RKO (cell line): ENCODE measurements at places on chromosomes 4 and X.

DNA sequence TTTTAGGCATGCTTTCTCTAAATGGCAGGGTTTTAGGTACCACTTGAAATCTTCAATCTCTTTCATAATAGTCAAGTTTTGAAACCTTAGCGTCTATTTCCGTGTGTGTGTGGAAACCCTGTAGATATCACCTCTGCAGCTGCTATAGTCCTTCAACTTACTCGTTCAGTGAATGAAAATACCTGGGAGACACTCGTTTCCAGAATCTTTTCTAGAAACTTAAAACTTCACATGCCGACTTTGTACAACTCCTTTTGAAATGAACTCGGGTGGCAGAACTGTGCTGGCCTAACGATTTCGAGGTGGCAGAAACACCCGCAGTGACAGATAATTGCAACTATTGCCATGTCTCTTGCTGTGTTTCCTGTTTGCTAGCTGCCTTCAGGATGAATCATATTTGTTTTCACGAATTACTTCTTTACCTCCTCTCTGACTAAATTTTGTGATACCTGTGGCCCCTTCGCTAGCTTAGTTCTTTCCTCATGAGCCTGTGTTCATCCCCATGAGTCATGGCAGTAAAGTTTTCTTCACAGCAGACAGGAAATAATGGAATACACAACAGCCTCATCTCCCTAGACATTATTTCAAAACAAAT is 104.7 kb upstream of the SMIM10 start:
- DNase-seq: peak; percentile 8

DNA sequence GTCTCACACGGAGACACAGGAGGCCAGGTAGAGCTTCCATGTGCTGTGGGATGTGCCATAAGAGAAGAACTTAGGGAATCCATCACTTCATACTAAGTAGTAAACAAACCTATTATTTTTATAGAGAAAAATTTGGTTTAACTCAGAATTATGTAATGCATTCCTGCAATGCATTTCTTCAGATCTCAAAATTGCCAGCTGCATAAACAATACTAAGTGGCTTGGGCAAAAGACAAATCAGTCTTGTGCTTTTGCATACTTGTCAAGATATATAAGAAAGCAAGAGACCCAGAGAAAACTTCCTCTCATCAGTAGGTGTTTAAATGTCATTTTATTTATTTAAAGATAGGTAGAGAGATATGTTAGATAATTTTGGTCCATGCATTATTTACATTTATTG is 382.1 kb upstream of the CTSO start:
- no peak for DNase-seq

GRCh38 chrX:13506574-13506973 is 62.8 kb upstream of the EGFL6 start:
- peak; percentile 65 for DNase-seq

DNA sequence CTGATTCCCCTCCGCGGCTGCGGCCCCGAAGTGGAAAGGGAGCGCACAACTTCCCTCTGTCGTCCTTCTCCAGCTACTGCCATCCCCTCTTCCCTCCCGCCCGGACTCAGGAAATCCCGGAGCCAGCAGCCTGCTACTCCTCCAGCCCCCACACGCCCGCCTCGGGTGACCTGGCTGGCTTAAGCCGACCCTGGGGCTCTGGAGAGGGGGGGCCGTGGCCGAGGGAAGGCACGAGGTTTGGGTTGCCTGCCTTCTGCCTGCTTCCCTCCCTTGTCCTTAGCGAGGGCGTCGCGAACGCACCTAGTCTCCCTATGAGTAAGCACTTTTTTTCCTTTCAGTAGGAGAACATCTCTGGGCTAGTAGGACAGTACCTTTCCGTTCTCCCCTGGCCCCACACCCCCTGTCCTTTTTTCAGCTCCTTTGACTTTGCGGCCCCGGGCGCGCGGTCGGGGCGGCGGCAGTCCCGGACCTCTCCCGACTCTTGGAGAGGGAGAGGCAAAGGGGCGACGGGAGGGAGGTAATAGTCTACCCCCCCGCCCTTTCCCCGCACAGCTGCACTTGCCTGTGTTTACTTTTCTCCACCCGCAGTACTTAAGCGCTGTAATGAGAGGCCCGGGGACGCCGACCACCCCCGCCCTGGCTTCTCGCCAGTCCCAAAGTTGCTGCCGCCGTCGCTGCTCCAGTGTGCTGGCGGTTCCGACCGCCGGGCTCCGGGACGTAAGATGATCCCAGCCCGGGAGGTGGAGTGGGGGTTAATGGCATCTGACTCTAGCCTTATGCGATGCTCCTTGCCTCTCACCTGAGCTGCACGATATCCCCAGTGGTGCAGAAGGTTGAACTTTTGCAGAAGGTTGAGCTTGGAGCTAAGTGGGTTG is 868 bp downstream of the PLS3 start:
- DNase-seq: peak; percentile 30

DNA sequence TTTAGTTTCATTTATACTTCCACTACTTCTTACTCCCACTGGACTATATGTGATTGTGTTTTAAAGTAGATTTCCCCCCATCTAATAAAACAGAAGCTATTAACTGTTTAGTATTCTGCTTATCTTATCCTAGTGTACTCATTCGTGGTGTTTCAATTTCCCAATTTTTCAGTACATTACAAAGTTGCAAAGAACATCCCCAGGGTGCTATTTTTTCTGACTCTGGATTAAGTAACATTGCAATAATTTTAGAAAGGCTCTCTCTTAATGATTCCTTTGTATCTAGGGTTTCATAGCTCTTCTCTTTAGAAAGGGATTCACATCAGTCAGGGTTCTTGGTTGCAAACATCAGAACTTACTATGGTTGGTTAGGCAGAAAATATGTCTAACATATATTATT is 317.9 kb upstream of the DIPK2B start:
- DNase-seq: no peak

- no peak for DNase-seq
Observed at GRCh38 chr4:5292101-5292500, 240.8 kb downstream of the STK32B start.

DNA sequence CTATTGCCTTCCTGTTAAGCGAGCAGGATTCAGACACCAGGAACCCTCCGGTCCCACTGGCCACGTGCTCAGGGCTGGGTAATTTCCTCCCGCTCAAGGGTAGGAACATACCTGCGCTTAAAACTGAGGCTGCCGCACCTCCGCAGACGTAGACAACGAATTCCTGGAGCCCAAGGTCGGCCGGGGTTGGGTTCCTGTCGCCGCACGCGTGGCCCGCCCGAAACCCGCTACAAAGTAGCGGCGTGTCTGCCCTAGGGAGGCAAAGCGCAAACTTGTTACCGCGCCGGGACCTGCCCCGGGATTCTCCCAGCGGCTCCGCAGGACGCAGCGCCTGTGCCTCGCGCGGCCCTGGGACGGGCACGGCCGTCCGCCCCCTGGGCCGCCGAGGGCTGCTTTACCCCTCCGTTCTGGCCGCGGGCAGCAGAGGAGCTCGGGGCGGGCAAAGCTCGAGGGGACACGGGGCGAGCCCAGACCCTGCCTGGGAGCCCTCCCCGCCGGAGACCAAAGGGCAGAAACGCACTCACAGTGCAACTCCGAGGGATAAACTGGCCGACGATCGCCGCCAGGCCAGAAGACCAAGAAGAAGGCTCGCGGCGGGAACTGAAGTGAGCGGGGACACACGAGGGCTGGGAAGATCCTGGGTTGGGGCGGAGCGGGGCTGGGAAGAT is at the start of gene ERVMER34-1:
ERVMER34-1 (minus strand) TSS at position 607 of the 668 bp plus-strand sequence. CDS start 5,905 bp downstream, outside the sequence.
- DNase-seq: no peak

- DNase-seq: no peak
Observed at GRCh38 chrX:72037601-72038000, 94.1 kb downstream of the RTL5 start.

DNA sequence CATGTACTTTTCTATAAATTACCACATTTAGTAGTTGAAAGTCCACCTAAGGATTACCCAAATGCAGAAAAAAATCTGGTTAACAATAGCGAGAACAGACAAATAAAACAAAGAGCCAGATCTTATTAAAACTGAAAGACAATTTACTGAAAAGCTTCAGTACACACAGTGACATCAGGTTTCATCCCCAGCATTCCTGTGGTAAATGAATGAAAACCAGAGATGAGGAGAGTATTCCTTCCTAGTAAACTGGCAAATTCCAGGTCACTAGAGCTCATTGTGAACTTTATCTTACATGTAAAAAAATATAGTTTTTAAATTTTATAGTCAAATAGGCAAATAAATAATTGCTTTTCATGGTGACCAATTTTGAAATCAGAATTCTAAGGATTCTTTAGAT is 1290.5 kb downstream of the ADGRL3 start:
- DNase-seq: no peak

DNA sequence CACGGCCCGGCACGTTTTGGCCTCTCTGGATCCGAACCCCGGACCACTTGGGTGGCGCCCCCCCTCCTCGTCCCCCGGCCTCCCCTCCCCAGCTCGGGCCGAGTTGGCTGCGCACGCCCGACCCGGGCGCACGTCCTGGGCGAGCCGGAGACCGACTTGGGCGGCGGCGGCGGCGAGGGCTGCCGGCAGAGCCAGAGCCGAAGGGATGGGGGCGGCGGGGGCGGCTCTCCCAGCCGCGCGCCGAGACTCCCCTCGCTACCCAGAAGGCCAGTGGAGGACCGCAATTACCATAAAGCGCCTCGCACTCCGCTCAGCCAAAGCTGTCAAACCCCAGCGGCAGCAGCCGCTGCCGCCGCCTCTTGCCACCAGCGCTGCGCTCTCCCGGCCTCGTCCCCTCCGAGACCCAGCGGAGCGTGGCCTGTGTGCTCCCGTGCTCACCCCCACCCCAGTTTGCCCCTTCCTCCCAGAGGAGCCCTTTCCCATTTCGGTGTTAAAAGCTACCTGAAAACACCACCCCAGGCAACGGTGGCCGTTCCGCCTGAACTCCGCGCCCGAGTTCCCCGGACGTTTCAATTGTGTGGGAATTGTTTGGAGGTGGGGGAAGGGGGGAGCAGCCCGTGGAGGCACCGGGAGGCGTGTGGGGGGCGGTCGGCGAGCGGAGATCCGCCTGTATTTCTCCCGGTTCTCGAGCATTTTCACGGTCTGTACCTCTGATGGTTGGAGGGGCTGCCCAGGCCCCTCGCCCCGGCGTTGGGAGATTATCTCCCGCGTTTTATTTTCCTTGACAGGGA is 701 bp upstream of the BCOR start:
- peak; percentile 65 for DNase-seq

- DNase-seq: no peak
Observed at GRCh38 chr4:16931339-16932305, 33.2 kb upstream of the LDB2 start.

- no peak for DNase-seq
Observed at GRCh38 chrX:28177202-28177601, 196.0 kb upstream of the DCAF8L1 start.

- peak; percentile 67 for DNase-seq
Observed at GRCh38 chr4:134024251-134024650, 177.3 kb downstream of the PABPC4L start.

DNA sequence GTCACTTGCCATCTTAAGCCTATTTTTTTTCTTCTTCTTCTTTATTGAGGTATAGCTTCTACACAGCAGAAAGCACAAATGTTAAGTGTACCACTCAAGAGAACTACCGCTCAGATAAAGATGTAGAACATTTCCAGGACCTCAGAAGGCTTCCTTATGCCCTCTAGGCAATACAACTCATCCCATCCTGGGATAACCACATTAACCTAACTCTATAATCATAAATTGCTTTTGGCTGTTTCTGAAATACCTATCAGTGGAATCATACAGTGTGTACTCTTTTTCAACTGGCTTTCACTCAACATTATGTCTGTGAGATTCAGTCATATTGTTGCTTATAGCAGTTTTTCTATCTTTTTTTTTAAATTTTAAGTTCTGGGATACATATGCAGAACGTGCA is 51.7 kb downstream of the ARFIP1 start:
- DNase-seq: no peak

- DNase-seq: no peak
Observed at GRCh38 chr4:683247-683897, 5.6 kb downstream of the SLC49A3 start.

- peak; percentile 44 for DNase-seq
Observed at GRCh38 chrX:108036298-108036973, 8.4 kb upstream of the VSIG1 start.

GRCh38 chr4:95606739-95607138 is 58.0 kb upstream of the UNC5C start:
- DNase-seq: no peak

GRCh38 chrX:8987672-8988250 is 46.2 kb downstream of the FAM9B start:
- no peak for DNase-seq

DNA sequence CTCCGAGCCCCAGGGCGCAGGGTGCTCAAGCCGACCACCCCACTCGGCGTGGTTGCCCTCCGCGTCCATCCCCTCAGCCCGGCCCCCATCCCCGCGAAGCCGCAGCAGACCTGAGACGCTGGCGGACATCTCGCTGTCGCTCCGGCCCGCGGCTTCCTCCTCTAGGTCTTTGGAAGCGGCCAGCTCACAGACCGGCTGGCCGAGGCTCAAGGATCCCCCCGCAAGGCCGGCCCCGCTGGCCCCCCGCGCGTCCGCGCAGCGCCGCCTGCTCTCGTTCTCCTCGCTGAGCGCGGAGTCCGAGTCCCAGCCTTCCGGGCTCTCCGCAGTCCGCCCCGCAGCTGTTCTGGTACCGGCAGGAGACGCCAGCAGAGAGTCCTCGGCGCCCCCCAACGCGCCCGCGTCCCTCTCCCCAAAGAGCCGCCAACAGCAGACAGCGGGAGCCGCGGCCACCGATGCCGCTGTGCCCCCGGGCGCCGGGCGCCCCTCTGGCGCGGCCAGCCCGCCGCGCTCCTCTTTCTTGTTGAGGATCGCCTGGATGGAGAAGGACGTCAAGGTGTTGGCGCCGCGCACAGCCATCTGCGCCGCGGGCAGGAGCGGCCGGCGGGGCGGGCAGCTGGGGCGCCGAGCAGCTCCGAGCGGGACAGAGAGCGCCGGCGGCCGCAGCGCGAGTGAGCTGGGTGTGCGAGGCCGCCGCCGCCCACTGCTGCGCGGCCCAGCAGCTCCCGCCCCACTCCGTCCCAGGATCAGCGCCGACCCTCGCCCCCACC is at the start of gene NKX3-2:
NKX3-2 (minus strand) TSS at position 670 of the 767 bp plus-strand sequence; CDS start at position 576, 94 bp downstream.
- no peak for DNase-seq

DNA sequence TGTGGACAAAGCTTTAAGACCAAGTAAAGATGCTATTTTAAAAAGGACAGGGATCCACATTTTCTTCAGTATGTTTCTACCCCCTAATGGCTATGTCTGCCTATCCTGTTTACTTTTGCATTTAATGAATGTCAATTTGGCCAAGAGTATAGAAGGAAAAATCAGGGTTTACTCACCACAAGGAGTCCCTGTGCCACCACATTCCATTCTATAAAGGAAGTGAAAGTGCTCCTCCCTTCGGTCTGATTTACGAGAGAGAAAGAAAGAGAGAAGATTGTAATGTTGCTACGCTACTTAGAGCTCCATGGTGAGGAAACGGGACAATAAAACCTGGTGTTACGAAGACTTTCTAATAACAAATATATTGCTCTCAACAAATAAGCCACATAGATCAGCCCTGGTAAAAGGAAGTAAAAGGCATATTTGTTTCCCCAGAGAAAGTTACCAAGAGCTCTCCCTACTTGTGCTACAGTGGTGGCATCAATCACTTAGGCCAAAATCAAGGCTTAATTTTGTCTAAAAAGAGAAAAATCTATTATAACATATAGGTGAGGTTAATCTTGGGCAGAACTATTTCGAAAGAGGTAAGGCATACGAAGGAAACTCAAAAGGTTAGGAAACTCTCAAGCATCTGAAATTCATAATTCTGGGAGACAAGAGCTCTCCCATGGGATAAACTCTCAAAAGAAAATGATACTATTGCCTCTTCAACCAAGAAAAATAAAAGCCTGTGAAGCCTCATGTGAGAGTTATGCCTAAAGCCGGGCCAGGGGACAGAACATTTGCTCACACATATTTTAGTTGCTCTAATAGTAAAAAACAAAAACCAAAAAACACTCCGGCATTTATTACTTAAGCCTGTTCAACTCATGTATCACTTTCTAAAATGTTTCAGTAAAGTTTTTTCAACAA is 29.5 kb downstream of the TAPT1 start:
- DNase-seq: no peak
